ENCODE measurements at places on chromosomes 5 and 9. TPM values are rescaled to one million over a fixed set of nuclear protein-coding genes. Genes with fewer than 3 reads are reported as not detected.

Gene C7
- total RNA-seq: not detected

Gene NUP188
- 36.0 TPM for total RNA-seq

Gene TMEM174
- not detected for total RNA-seq

Gene SLCO4C1
- total RNA-seq: not detected

Gene SLC6A19
- not detected for total RNA-seq

Gene GCNT4
- 0.46 TPM for total RNA-seq

Gene SCGB3A2
- total RNA-seq: not detected

Gene FAXDC2
- total RNA-seq: 0.16 TPM

Gene IL5
- not detected for total RNA-seq

Gene TRIM7
- 29.4 TPM for total RNA-seq

Gene OLFML2A
- 21.6 TPM for total RNA-seq

Gene CCL27
- 0.22 TPM for total RNA-seq

Gene EDIL3
- 0.25 TPM for total RNA-seq

Gene OR1Q1
- total RNA-seq: not detected

Gene SLC46A2
- total RNA-seq: not detected

Gene DND1
- total RNA-seq: 0.73 TPM

Gene TMEM8B
- 2.7 TPM for total RNA-seq

Gene FBP2
- total RNA-seq: not detected

Gene RAD50
- 30.9 TPM for total RNA-seq

Gene TXNDC8
- total RNA-seq: not detected

Gene IRX1
- not detected for total RNA-seq

Gene SHOC1
- not detected for total RNA-seq

Gene NUTM2F
- total RNA-seq: not detected
